A673 (cell line): ENCODE measurements at places on chromosomes 1 and 21. TPM values are rescaled to one million over a fixed set of nuclear protein-coding genes. Genes with fewer than 3 reads are reported as not detected.
A peak's percentile ranks its signal among the peaks of the same experiment; 100 is the strongest.

DNA sequence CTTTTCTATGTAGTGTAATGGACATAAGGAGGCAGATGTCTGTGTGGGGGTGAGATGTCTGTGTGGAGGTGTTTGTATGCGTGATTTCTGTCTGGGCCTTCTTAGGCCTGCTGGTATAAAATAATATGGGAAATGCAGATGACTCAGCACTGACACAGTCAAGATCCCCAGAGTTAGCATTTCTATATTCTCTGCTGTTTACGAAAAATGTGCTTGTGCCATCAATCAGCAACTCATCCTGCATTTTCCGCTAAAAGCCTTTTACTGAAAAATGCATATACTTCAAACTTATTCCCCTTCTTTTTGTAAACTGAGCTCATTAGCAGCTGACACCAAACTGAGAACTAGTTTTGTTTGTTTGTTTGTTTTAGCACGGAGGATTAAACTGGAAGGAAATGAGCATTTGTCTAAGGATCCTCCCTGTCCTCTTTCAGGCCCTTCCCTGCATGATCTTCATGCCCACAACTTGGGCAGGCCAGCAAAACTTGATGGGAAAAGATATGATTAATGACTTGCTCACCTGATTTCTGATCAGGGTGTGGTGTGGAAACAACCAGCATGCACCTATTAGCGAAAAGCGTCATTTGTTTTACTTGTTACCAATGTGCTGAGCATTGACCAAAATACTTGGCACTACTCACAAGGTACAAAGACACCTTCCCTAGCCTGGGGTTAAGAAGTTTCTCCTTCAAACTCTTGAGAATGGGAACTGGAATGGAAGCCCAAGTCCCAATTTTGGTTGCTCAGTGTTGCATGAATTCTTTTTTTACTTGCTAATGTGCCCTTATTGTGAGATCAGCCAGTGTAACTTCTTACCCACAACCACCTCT is 77.4 kb downstream of the NDUFS5 start:
- H3K4me3 ChIP-seq = peak overlapping the region; percentile 24
- no peak for DNase-seq
- H3K4me1 ChIP-seq = peaks cover 46% of the 10 kb centered on the region
- no peaks in the 10 kb centered on the region for H3K36me3 ChIP-seq
- H3K27ac ChIP-seq = peak overlapping the region; percentile 88

The NHLH1 gene
- 0.43 and 0.55 TPM in 2 replicates for total RNA-seq

GRCh38 chr1:71465093-71465492 is 384.3 kb upstream of the ZRANB2 start:
- no peak overlapping the region for H3K4me3 ChIP-seq
- no peak for DNase-seq
- no peaks in the 10 kb centered on the region for H3K4me1 ChIP-seq
- H3K27ac ChIP-seq = no peak overlapping the region
- no peaks in the 10 kb centered on the region for H3K27me3 ChIP-seq

DNA sequence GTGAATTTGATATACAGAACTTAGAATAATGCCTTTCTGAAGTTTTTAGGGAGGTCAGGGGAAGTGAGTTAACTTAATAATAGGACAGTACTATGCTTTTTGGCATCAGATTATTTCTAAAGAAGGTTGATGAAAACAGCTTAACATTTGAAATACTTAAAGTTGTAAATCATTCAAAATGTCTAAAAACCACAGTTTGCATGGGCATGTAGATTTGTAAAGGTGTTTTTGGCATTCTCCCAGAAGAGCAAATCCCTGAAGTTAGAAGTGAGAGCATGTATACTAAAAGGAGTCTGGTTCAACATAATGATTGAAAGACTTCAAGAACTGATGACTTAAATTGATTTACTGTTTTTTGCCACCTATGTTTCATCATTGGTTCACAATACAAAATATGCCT is 6.7 kb downstream of the DR1 start:
- peaks cover 40% of the 10 kb centered on the region for H3K36me3 ChIP-seq
- no peak for DNase-seq
- no peaks in the 10 kb centered on the region for H3K27me3 ChIP-seq
- H3K4me1 ChIP-seq = peaks cover 56% of the 10 kb centered on the region

GRCh38 chr1:17045634-17046333 is 8.0 kb downstream of the SDHB start:
- DNase-seq = peak; percentile 82
- H3K4me1 ChIP-seq = peaks cover 8% of the 10 kb centered on the region
- H3K27ac ChIP-seq = peak overlapping the region; percentile 57

The STK40 gene
- total RNA-seq = 93.2 and 109 TPM in 2 replicates

- H3K4me3 ChIP-seq = no peak overlapping the region
- H3K27ac ChIP-seq = no peak overlapping the region
- H3K4me1 ChIP-seq = no peaks in the 10 kb centered on the region
These were observed 279.7 kb downstream of the SPATA17 start for GRCh38 chr1:217910791-217911320.

The FMO1 gene
- not detected in 2 replicates for total RNA-seq

- H3K4me3 ChIP-seq = no peak overlapping the region
- no peak for DNase-seq
- no peaks in the 10 kb centered on the region for H3K36me3 ChIP-seq
- H3K27me3 ChIP-seq = no peaks in the 10 kb centered on the region
- no peak overlapping the region for H3K27ac ChIP-seq
These were observed 230.3 kb downstream of the LTN1 start for GRCh38 chr21:28762357-28762735.

GRCh38 chr1:110346690-110347089 is 7.5 kb downstream of the RBM15 start:
- no peak overlapping the region for H3K27ac ChIP-seq
- no peak for DNase-seq
- peaks cover 47% of the 10 kb centered on the region for H3K4me1 ChIP-seq

GRCh38 chr1:21257431-21258135 is 32.7 kb downstream of the ECE1 start:
- H3K4me1 ChIP-seq = peaks cover 12% of the 10 kb centered on the region
- DNase-seq = no peak
- no peak overlapping the region for H3K27ac ChIP-seq
- no peaks in the 10 kb centered on the region for H3K27me3 ChIP-seq
- no peaks in the 10 kb centered on the region for H3K36me3 ChIP-seq
- no peak overlapping the region for H3K4me3 ChIP-seq

The PADI4 gene
- total RNA-seq = not detected in 2 replicates

- no peaks in the 10 kb centered on the region for H3K4me1 ChIP-seq
- no peaks in the 10 kb centered on the region for H3K27me3 ChIP-seq
- H3K36me3 ChIP-seq = no peaks in the 10 kb centered on the region
- DNase-seq = no peak
- no peak overlapping the region for H3K27ac ChIP-seq
These were observed 226.7 kb upstream of the RUNX1 start for GRCh38 chr21:35275776-35276175.

DNA sequence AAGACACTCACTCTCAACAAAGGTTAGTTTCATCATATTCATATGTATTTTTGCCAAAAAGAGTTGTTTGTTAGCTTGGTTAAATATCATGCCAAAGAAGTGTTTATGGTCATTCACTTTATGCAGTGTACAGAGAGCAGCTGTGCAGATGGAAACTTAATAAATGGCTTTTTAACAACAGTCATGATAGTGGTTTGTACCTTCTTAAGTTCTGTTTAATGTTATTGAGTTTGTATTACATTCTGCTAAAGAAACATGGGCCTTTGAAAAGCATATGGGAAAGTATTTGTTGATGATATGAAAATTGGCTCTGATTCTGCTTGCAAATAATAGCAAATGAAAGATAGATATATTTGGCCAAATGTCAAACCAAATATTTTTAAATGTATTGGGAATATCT is 607.3 kb downstream of the NCAM2 start:
- no peak for DNase-seq
- H3K4me3 ChIP-seq = no peak overlapping the region
- H3K4me1 ChIP-seq = no peaks in the 10 kb centered on the region
- H3K27me3 ChIP-seq = no peaks in the 10 kb centered on the region
- no peak overlapping the region for H3K27ac ChIP-seq

GRCh38 chr1:220884109-220884980 is 5.1 kb downstream of the HLX start:
- peak; percentile 21 for DNase-seq
- peaks cover 90% of the 10 kb centered on the region for H3K27me3 ChIP-seq
- peaks cover 3% of the 10 kb centered on the region for H3K4me1 ChIP-seq
- H3K4me3 ChIP-seq = no peak overlapping the region
- H3K27ac ChIP-seq = no peak overlapping the region

The KLHDC8A gene
- 0.39 TPM in 1 of 2 replicates, not detected in the other for total RNA-seq

DNA sequence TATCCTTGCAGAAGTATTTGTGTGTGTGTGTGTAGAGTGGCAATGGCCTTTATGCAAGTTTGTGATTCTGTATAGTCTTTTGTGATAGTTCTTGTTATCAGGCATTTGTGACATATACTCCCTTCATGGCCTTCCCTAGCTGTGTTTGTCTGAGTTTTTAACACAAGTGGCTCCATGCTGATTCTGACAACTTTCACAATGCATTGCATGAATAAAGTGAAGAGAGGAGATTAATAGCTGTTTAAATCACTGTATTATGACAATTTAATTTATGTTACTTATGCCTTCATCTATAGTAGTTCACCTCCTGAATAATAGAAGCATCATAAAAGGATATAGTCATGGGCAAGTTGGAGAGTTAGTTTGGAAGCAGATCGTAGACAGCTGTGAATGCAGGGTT is 17.2 kb upstream of the MCOLN3 start:
- H3K4me1 ChIP-seq = peaks cover 32% of the 10 kb centered on the region
- no peak overlapping the region for H3K4me3 ChIP-seq
- H3K27me3 ChIP-seq = no peaks in the 10 kb centered on the region
- DNase-seq = peak; percentile 60
- H3K27ac ChIP-seq = no peak overlapping the region
- H3K36me3 ChIP-seq = no peaks in the 10 kb centered on the region

The SH2D5 gene
- 1.1 and 1.9 TPM in 2 replicates for total RNA-seq

- no peaks in the 10 kb centered on the region for H3K36me3 ChIP-seq
- H3K27ac ChIP-seq = no peak overlapping the region
- H3K4me3 ChIP-seq = no peak overlapping the region
- H3K27me3 ChIP-seq = no peaks in the 10 kb centered on the region
- no peak for DNase-seq
These were observed 87.4 kb downstream of the EPHB2 start for GRCh38 chr1:22798083-22798482.

GRCh38 chr1:151579436-151580225 is 32.2 kb upstream of the SNX27 start:
- no peak for DNase-seq
- H3K4me3 ChIP-seq = no peak overlapping the region
- no peaks in the 10 kb centered on the region for H3K4me1 ChIP-seq
- H3K27me3 ChIP-seq = no peaks in the 10 kb centered on the region
